ENCODE measurements at places on chromosomes 1 and 21.

GRCh38 chr1:25073640-25074270 lies 143.7 kb upstream of the RUNX3 start:
- no peak for DNase-seq

DNA sequence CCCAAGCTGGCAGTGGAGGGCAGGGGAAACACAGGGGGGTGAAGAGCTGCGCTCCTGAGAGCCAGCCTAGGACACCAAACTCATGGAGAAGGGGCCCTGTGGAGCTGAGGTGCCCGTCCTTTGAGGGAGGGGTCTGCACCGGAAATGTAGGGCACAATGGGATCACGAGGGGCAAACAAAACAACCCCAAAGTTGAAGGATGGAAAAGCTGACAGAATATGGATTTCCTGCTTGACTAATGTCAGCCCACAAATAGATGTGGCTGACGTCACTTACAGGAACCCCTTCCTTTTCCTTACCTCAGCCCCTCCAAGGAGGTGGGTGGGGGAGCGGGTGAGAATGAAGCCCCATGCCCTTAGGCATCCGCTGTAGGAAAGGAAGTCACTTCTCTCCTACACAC lies 110.9 kb downstream of the KCNN3 start:
- no peak for DNase-seq

- no peak for DNase-seq
These were observed 9.3 kb downstream of the CTH start for GRCh38 chr1:70420320-70420719.

- no peak for DNase-seq
These were observed 36.5 kb downstream of the ZBTB18 start for GRCh38 chr1:244087611-244088010.

GRCh38 chr1:41809692-41810091 lies 109.0 kb downstream of the HIVEP3 start:
- no peak for DNase-seq

- no peak for DNase-seq
These were observed 424.7 kb upstream of the CAMK1G start for GRCh38 chr1:209158851-209159250.

DNA sequence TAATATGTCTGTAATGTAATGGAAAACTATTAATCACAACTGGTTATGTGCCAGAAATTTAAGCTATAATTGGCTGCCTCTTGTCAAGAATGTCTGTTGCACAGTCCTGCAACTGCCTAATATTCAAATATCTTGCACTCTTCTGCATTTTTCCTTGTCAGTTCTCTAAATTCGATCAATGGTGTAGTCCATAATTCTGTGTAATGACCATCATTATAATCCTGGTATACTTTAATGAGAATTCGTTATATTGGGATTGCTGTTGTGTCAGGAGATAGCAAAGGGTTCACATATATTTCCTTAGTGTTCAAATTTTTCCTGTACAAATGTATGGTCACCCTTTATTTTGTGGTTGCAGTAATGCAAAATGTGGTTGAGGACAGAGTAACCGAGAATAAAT lies 4.8 kb downstream of the NTNG1 start:
- DNase-seq: no peak

GRCh38 chr1:5165762-5166161 lies 511.4 kb downstream of the AJAP1 start:
- no peak for DNase-seq

DNA sequence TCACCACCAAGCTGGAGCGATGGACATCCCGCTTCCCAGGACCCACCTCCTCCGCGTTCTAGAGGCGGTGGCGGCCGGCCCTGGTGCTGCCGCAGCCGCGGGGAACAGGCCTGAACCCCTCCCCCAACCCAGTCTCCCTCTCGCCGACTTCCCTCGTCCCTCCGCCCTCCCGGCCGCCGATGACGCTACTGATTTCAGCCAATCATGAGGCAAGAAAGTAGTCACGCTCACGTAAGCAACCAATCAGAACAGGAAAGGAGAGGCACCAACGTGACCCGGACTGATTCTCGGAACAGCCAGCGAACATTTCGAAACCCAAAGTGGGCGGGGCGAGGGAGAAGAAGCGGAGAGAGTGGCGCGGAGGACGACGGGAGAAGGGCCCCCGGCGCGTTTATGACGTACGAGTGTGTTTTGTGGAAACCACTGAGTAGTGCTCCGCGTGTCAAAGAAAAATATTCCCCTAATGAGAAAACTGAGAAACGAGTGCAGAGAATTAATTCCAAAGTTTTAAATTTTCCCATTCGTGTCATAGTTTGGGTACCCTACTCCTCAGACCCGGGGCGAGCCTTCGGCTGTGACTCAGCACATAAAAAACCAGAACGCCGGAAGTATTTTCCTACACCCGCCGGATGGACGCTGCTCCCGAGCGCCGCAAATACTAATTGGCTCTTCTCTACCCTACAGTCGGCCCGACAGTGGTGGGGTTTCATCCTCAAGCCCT lies at the start of gene NRDC:
Gene NRDC (minus strand): TSS at position 112 of the 721 bp plus-strand sequence. CDS start 112 bp downstream, outside the sequence.
- DNase-seq: peak; percentile 100

DNA sequence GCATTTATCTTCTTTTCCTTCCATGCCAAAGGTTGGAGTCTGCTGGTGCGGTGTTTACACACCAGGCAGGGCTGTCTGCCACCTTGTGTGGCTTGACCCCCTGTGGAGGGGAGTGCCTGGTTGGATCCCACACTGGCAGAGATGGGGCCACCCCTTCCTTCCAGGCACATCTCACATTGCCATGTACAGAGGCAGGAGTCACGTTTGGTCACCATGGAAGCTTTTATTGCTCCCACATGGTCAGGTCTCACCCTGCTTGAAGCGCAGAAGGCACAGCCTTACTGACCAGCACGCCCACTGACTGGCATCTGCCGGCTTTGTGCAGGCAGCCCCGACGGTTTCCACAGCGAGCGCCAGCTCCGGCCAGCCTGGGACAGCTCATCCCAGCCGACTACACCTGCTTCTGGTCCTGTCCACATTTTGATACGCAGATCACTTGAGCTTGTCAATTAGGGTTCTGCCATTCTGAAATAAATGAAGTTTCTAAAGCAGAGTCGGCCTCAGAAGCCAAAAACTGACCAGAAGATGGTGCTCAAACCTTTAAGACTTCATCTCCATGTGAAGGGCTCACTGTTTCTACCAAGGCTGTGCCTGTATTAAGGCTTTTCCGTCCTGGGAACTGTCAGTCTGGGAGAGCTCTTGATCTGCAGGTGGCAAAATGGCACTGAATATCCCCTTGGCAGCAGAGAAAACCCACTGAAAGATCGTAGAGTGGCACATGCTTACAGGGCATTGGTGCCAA lies 35.6 kb upstream of the EPHA8 start:
- no peak for DNase-seq

GRCh38 chr1:207329469-207329868 lies 8.0 kb downstream of the CD55 start:
- no peak for DNase-seq

GRCh38 chr1:10687782-10688408 lies 108.6 kb downstream of the CASZ1 start:
- DNase-seq: no peak

DNA sequence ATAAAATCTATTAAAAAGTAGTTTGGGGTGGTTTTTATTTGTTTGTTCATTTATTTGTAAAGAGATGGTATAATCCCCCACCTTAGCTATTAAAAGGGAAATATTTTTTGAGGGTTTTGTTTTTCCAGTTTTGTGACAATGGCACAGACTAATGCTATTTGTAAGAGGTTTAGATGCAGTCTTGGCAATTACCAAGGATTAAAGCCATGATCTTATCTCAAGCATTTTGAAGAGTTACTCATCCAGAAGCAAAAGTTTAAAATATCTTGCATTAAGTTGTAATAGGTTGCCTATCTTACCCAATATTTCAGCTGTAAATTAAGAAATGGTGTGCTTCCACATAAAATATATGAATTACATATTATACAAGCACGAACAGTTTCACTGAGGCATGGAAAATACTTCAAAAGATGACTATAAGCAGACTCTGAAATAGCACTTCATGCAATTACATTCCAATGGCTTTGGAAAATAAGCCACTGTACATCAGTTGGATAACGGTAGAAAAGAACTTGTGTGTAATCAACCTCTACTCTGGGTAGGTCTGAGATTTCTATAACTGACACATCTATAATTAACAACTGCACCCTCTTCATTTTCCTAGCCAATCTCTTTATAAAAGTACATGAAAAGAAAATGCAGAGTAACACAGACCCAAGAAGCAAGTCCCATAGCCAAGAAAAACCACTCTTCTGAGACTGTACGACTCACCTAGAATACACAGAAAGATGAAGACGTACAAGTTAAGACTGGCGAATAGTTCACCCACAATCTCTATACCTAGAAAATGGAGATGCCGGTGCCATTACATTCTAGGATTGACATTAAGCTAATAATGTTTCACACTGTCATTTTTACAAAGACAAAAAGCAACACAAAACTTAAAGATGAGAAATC lies 95.2 kb downstream of the PTPN14 start:
- no peak for DNase-seq

DNA sequence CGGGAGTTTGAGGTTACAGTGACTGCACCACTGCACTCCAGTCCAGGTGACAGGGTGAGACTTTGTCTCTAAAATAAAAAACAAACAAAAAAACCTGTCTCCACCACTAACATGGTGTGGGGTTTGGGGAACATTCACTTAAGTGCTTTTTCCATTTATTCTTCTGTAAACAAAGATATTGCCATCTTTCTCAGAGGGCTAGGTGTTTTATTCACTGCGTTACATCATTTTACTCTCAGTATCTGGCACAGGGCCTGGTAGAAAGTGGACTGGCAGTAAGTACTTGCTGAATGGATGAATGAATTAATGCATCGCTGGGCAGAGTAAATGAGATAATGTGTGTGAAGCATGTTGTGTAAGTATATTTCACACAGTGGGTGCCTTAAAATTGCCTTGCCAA lies 20.1 kb downstream of the KIAA0040 start:
- DNase-seq: no peak

GRCh38 chr1:37533317-37534093 lies 18.9 kb upstream of the MEAF6 start:
- peak; percentile 7 for DNase-seq

GRCh38 chr1:8394456-8395321 lies 76.8 kb downstream of the SLC45A1 start:
- peak; percentile 87 for DNase-seq

GRCh38 chr1:77388661-77389060 lies 106.8 kb downstream of the AK5 start:
- no peak for DNase-seq

DNA sequence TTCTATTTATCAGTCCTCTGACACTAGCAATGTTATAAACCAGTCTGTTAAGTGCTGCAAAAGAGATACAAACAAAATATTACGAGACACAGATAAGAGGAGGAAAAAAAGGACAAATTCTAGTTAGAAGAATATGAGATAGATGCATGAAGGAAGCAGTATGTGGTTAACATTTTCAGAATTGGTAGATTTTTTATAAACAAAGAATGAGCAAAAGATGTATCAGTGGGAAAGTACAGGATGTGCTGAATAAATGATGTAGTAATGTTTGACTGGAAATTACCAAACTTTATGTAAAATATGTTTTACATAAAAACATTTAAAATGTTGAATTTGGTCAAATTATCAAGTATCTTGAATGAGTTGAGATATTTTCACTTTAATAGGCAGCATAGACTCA lies 574.2 kb downstream of the NUF2 start:
- no peak for DNase-seq

DNA sequence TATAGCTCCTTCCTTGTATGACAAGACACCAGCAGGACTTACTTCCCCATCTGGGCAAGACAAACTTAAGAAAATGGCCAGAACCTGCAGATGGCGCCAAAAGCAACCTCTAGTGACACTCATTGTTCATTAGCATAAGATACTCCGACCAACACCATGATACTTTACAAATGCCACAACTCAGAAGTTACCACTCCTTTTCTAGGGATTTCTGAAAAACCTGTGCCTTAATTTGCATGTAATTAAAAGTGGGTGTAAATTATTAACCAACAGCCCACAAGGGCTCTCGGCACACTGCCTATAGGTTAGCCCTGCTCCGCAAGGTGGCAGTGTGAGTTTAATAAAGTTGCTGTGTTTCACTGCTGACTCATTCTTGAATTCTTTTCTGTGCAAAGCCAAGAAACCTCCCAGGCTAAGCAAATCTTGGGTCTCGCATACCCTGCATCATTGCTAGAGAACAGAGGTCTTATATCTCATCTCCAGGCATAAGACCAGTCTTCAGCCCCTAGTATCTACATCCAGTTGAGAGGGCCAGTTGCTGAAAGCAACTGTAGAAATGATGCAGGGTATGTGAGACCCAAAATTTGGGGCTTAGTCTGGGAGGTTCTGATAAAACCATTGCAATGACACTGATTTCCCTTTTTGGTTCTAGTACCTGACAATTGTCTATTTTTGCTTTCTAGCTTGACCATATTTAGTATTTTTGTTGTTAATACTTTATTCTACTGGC lies 86.4 kb downstream of the FAF1 start:
- no peak for DNase-seq

GRCh38 chr21:35401476-35401875 lies 352.4 kb upstream of the RUNX1 start:
- DNase-seq: no peak

All from dermis microvascular lymphatic vessel endothelial cell (primary cell).